ENCODE measurements at places on chromosomes 7 and 10.

DNA sequence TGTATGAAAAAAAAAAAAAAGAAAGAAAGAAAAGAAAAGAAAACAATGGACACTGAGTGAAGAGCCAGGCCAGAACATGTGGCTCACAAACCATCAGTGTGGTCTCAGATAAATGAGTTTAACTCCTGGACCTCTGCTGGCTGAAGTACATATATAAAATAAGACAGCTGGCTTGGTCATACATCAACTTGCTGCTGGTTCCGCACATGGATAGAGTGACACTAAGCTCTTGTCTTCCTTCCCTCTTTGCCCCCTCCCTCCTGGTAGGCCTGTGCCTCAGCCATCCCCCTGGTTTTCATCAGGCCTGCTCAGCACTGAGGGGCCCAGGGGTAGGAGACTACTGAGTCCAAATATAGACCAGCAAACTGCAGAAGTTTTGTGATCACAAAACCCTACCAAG is 58.1 kb upstream of the DGKI start:
- DNase-seq: no peak

- no peak for DNase-seq
These were observed 496.7 kb downstream of the SH2D4B start for GRCh38 chr10:81034383-81034782.

GRCh38 chr10:124994573-124995473 is 52.9 kb downstream of the ZRANB1 start:
- DNase-seq: no peak

- no peak for DNase-seq
These were observed 134.6 kb upstream of the CHST15 start for GRCh38 chr10:124227988-124228387.

- no peak for DNase-seq
These were observed 119.8 kb downstream of the XRCC2 start for GRCh38 chr7:152556013-152556755.

All from adipocyte (in vitro differentiated cells).